NCI-H510A (cell line): ENCODE measurements at places on chromosomes 3 and 15.

DNA sequence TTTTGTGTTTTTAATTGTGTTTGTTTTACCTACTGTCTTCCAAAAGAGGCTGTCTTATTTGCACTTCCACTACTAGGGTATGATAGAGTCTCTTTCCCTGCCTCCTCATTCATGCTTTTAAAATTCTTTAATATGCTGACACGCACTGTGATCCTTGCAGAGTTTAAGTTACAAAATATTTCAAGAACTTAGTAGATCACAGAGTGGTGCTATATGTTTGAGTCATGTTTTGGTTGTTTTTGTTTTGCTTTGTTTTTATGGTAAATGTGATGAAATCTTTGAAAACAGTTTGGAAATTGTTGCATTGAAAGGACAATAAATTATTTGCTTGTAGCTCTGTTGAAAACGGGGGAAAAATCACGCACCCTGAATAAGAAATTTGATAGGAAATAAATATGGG, 5.9 kb upstream of the ABHD10 start:
- no peak for DNase-seq

DNA sequence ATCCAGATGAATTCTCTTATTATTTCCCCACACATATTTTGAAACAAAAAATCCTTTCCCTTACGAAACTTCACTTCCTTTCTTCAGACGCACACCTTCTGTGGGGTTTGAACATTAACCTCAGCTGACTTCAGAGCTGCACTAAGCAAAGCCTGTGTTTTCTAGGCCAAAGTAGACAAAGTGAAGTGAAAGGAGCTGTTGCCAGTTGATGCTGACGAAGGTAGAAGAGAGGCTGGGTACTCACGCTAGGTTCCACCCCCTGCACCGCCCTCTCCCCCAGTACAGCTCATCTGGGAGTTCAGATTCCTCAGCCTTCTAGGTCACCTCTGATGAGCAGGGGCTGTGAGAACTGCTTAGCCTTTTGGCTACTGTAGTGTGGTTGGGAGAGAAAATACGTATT, 24.1 kb downstream of the DUT start:
- no peak for DNase-seq

DNA sequence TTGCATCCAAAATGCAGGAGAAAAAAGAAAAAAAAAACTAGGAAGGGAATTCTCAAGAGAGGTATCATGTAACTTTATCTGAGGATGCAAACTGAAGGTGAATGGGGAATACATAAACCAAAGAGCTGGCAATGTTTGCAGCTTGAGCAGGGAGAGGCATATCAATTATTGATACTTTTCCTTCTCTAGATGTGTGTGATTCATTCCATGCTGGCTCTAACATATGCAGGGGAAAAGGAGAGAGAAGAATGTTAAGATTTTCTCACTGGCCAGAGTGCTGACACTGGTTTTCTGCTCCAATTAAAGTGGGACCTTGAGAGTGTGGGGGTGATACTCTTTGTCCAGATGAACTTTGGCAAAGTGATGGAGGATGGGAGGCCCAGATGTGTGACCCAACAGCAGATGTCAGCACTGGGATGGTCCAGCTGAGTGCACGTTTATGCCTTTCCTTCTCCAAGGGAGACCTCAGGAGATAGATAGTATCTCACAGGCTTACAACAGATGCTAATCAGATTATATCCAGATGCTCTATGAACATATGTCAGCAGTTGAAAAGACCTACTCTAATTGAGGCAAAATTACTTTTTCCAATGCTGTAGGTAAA, 50.0 kb upstream of the PSMD6 start:
- no peak for DNase-seq

- peak; percentile 65 for DNase-seq
Observed at GRCh38 chr3:149808209-149808829, 4.7 kb upstream of the RNF13 start.

DNA sequence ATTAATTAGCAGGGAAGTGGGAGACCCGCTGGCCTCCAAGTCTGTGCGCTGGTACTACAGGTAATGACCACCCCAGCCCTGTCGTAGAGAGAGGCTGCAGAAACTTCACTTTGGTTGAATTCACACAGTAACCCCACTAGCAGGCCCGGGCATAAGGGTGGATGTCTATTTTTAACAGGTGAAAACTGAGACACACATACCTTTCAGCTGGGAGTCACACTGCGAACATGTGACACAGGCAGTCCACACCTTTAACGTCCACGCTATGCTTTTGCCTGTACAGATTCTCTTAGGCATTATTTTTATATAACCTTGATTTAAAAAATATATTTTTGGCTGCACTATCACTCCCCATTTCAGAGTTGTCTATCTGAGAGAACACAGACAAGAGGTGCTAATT, 3.9 kb downstream of the LRRK1 start:
- no peak for DNase-seq

DNA sequence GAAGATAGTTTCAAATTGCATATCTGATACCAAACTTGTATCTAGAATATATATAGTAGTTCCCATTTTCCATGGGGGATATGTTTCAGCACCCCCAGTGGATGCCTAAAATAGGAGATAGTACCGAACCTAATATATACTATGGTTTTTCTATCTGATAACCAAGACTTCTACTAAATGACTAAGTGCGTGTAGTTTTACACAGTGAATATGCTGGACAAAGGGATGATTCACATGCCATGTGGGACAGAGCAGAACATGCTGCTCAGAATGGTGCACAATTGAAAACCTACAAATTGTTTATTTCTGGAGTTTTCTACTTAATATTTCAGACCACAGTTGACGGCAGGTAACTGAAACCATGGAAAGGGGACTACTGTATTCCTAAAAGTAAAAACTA, 73.4 kb upstream of the TP63 start:
- no peak for DNase-seq

DNA sequence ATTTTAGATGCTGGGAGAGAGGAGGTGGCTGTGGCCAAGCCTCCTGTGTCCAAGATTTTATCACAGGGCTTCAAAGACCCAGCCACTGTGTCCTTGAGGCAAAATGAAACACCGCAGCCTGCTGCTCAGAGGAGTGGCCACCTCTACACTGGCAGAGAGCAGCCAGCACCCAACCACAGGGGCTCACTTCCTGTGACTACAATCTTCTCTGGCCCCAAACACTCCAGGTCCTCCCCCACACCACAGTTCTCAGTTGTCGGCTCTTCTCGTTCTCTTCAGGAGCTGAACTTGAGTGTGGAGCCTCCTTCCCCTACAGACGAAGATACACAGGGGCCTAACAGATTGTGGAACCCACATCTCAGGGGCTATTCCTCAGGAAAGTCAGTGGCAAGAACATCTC, 45.6 kb downstream of the CDAN1 start:
- DNase-seq: no peak
